Activated CD4-positive, alpha-beta T cell treated with anti-CD3 and anti-CD28 coated beads, Interleukin-2, amount 10 ng/mL, durations not matched to agents 24 days and 14 days (primary cell): ENCODE measurements at places on chromosomes 13 and 19. TPM values are rescaled to one million over a fixed set of nuclear protein-coding genes. Genes with fewer than 3 reads are reported as not detected.

- peaks cover 16% of the 10 kb centered on the region for H3K27me3 ChIP-seq
- H3K4me3 ChIP-seq: no peak overlapping the region
Measured at GRCh38 chr19:14476673-14477401, 1.7 kb upstream of the PTGER1 start.

DNA sequence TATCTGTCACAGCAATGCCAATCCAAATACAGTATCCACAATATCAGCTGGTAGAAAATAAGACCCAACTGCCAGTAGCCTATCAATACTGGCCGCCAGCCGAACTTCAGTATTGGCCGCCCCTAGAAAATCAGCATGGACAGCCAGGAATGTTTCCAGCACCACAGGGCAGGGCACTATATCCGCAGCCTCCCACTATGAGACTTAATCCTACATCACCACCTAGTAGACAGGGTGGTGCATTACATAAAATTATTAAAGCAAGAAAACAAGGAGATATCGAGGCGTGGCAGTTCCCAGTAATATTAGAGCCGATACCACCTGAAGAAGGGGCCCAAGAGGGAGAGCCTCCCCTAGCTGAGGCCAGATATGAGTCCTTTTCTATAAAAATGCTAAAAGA lies 111.3 kb downstream of the ZNF486 start:
- no peak for DNase-seq
- no peaks in the 10 kb centered on the region for H3K27me3 ChIP-seq
- H3K4me3 ChIP-seq: no peak overlapping the region
- H3K27ac ChIP-seq: no peak overlapping the region
- no peaks in the 10 kb centered on the region for H3K36me3 ChIP-seq

GRCh38 chr13:30362869-30363268 lies 55.5 kb upstream of the KATNAL1 start:
- H3K4me1 ChIP-seq: peaks cover 12% of the 10 kb centered on the region
- H3K27me3 ChIP-seq: no peaks in the 10 kb centered on the region
- no peak overlapping the region for H3K4me3 ChIP-seq

PRODH2 gene
- not detected in 2 replicates for total RNA-seq

KLF1 gene
- 0.77 and 1.2 TPM in 2 replicates for total RNA-seq
